ENCODE measurements at places on chromosomes 1 and 21. TPM values are rescaled to one million over a fixed set of nuclear protein-coding genes. Genes with fewer than 3 reads are reported as not detected.

GRCh38 chr1:211935448-211935970 is 99.8 kb downstream of the INTS7 start:
- DNase-seq: peak; percentile 91

Gene TNFRSF25
- 57.8 TPM for total RNA-seq

Gene LORICRIN
- total RNA-seq: not detected

DNA sequence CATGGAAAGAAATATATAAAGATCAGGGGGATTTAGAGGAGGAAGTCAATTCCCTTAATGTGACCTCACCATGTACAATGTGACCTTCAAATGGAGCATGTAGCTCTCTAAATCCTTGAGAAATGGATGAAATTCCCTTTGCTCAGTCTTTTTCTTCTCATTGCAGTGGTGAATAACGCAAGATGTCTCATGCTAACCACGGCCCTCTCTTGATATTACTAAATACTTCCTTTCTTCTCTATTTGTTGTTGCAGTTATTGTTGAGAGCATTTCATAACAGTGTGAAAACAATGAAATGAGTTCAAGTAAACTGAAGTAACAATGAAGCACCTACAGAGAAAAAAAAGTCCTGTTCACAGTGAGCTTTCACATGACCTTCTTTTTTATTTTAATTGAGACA is 55.6 kb downstream of the ZNF281 start:
- DNase-seq: peak; percentile 32

- DNase-seq: no peak
Observed at GRCh38 chr1:235635938-235636662, 13.5 kb downstream of the GNG4 start.

DNA sequence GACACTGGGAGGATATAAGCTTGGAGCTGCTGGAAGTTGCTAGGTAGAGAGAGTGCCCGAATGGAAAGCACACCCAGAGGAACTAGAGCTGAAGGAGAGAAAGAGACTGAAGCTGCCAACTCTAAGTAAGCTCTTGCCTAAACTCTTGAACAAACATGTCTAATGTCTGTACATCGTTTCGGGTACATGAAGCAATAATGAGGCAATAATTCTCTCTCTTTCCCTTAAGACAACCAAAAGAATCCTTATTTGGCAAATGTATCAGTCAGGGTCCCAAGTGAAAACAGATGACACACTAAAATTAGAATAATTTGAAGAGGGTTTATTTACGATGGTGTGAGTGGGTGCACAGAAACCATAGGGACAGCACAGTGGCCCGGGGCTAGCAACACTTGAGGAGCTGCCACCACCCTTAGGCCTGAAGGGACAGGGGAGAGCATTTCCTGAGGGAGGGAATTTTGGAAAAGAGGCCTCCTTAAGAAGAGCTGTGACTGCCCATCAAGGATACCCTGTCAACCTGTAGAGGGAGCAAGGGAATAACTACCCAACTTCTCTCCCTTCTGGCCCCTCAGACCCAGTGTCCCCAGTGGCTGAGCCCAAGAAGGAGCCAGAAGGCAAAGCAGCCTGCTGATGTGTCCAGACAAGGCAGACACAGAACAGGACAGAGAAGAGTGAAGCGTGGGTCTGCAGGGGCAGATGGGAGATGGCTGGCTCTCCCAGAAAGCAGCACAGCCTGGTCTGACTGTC is 36.1 kb upstream of the KHDRBS1 start:
- no peak for DNase-seq

DNA sequence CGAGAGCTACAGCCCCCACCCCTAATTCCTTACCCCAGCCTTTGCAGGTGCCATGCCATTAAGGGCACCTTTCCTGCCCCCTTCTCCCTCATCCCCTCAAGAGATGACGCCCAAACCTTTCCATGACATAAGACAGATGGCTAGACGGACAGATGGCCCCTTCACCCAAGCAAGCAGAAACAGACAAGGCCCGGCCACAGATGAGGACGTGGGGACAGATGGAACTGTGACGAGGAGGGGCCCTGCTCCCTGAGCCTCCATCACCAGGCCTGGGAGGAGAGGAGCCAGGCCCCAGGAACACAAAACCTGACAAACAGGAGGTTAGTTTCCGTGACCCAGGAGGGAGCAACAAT is 24.7 kb upstream of the PEF1 start:
- DNase-seq: no peak

GRCh38 chr1:97791251-97791650 is 129.6 kb downstream of the DPYD start:
- no peak for DNase-seq

GRCh38 chr1:92016720-92017316 is 13.0 kb upstream of the EPHX4 start:
- DNase-seq: no peak

GRCh38 chr1:95371666-95372282 is 137.8 kb downstream of the RWDD3 start:
- DNase-seq: no peak

GRCh38 chr1:196732526-196732925 is 42.1 kb upstream of the CFHR3 start:
- no peak for DNase-seq

Gene DHCR24
- total RNA-seq: 59.5 TPM

Measured in activated CD8-positive, alpha-beta T cell treated with anti-CD3 and anti-CD28 coated beads for 36 hours (primary cell).